ENCODE measurements at places on chromosomes 2 and 18.

DNA sequence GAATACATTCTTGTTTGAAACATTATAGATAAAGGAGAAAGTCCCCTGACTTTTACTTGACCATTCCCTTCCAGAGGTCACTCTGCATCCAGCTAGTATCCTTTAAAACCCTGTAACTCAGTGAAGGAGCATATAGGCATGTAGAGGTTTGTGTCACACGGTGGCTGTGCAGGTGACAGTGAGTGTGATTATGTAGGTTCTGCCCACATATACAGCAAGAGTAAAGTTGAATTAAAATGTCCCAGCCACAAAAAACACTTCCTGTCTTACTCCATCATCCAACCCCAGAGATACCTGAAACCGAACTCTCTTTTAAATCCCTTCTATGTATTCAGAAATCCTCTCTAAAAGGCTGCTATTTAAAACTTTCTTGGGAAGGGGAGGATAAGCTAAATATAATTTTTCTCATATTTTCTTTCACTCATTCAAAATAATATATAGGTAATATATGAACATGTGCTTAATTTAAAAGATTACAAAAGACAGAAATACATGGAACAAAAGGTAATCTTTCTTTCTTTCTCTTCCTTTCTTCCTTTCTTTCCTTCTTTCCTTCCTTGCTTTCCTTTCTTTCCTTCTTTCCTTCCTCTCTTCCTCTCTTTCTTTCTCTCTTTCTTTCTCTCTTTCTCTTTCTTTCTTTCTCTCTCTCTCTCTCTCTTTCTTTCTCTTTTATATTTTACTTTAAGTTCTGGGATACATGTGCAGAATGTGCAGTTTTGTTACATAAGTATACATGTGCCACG, 20.6 kb upstream of the ACSL3 start:
- DNase-seq: no peak

DNA sequence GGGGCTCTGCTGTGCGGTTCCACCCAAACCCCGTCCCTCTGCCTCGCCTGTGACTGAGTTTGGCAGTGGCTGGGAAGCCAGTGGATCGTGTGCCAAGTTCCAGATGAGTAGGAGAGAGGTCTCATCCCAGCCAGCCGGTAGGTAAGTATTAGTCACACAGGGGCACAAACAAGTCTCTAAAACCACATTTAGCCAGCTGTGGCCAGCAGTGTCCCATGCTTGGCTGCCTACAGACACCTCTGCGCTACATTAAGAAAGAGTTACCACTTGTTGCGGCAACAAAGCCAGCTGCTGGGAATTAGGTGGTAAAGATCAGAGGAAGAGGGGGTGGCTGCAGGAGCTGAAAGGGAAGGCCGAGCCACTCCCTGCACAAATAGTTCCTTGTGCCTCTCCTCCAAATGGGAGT, 81.2 kb downstream of the GATA6 start:
- no peak for DNase-seq

DNA sequence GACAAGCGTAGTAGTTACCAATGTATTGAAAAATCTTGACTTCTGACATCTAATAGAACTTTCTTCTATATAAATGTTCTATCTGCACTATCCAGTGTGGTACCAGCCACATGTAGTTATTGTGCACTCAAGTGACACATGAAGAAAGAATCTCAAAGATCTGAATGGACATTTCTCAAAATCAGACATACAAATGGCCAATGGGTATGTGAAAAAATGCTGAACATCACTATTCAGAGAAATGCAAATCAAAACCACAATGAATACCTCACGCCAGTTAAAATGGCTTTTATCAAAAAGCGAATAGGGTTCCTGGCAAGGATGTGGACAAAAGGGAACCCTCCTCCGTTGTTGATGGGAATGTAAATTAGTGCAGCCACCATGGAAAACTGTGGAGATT, 37.5 kb upstream of the SMCHD1 start:
- DNase-seq: no peak

DNA sequence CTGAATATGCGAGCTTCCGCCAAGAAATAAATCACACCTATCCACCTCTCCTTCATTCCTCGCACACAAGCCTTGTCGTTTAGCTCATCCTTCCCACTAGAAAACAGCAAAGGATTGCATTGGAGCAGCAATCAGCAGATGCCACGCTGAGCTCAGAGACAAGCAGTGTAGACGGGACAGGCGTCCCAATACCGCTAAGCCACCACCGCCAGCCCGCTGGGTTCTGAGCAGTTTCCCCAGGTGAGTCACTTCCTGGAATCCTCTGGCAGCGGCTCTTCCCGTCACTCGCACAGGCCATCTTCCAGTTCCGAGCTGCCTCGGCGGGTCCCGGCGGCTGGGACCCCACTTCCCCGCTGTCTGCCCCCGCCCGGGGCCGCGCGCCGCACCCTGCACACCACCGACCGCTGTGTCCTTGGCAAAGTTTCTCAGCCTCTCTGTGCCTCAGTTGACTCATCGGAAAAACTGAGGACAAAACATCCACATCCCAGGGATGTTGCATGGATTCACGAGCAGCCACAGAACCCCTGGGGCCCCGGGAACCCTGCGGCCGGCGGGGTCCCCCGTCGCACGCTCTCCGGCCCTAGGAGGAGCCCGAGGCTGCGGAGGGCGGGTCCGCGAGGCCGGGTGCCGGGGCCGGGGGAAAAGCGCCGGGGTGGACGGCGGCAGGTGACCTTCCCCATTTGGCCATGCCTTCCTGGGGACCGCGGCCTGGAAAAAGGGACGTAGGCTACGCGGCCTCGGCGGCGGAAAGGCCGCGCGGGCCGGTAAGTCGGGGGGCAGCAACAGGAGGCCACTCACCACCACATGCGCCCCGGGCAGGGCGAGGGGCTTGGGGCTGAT, 573 bp downstream of the KDSR start:
- peak; percentile 76 for DNase-seq

GRCh38 chr2:164746713-164747112, 94.9 kb downstream of the COBLL1 start:
- DNase-seq: no peak

DNA sequence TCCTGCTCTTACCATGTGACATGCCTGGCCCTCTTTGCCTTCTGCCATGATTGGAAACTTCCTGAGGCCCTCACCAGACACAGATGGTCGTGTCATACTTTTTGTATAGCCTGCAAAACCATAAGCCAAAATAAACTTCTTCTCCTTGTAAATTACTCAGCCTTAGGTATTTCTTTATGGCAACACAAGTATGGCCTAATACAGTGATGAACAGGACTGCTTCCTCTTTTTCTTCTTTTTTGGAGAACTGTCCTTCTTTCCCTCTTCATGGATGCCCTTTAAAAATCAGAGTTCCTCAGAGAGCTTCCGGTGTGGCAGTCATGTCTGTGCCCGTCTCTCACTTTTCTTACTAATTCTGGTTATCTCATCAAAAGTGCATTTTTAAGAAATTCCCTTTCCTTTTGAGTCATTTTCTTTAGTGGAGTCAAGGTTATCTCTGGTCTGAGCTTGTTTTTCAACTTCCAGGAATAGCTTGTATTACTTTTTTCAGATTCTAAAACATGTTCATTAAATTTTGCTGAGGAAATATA, 9.2 kb upstream of the IL1A start:
- no peak for DNase-seq

DNA sequence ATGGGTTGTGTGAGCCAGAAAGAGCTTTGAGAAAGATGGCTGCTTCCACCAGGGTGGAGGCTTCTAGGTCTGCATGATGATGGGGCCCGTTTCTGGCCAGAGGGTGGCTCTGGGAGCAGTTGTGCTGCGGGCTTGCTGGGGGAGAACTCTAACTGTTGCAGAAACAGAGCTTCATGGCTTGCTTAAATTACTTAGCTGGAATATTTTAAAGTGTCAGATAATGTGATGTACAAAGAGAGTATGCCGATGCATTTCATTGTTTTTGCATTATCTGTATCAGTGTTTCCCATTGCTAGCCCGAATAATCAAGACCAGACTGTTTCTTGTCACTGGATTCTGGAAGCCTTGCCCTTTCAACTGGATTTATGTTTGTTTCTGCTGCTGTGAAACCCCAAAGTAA, 6.3 kb upstream of the DRC1 start:
- no peak for DNase-seq

DNA sequence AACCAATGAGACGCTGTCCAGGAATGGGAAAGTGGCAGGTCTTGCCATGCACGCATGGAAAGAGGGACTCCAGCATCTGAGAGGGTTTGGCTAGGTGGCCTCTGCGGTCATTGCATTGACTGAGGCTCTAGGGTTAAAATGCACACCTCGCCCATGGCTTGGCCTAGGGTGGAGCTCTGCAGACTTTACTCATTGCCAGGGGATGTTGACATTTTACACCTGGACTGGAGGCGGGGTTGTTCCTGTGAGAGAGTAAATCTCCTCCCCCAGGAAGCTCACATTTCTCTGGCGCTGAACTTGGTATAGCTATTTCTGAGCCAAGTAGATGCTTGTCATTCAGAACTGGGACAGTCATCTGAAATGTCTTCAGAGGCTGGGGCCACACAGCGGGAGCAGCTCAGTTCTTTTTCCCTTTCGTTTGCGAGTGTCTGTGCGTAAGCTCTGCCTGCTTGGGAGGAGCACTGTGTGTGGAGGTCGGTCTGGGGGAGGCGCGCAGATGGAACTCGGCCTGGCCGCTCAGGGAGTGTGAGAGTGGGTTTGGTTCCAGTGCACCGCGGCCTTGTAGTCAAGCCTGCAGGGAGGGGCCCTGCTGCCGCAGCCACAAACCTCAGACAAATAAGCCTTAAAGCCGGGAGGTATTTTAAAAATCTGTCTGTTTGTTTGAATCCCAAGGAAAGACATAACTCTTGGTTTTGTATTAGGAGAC, 76.5 kb downstream of the LPIN1 start:
- DNase-seq: no peak

- no peak for DNase-seq
These were observed 335 bp upstream of the NCKAP5 start for GRCh38 chr2:133568598-133568997.

GRCh38 chr2:198973181-198973580, 484.6 kb downstream of the SATB2 start:
- DNase-seq: no peak

Measured in stimulated activated effector memory CD8-positive, alpha-beta T cell treated with anti-CD3 and anti-CD28 coated beads, Interleukin-12 subunit alpha, Interleukin-12 subunit beta, amount 100 ng/mL, for 72 hours (primary cell).